Effector CD8-positive, alpha-beta T cell (primary cell): ENCODE measurements at places on chromosomes 2 and 18.

DNA sequence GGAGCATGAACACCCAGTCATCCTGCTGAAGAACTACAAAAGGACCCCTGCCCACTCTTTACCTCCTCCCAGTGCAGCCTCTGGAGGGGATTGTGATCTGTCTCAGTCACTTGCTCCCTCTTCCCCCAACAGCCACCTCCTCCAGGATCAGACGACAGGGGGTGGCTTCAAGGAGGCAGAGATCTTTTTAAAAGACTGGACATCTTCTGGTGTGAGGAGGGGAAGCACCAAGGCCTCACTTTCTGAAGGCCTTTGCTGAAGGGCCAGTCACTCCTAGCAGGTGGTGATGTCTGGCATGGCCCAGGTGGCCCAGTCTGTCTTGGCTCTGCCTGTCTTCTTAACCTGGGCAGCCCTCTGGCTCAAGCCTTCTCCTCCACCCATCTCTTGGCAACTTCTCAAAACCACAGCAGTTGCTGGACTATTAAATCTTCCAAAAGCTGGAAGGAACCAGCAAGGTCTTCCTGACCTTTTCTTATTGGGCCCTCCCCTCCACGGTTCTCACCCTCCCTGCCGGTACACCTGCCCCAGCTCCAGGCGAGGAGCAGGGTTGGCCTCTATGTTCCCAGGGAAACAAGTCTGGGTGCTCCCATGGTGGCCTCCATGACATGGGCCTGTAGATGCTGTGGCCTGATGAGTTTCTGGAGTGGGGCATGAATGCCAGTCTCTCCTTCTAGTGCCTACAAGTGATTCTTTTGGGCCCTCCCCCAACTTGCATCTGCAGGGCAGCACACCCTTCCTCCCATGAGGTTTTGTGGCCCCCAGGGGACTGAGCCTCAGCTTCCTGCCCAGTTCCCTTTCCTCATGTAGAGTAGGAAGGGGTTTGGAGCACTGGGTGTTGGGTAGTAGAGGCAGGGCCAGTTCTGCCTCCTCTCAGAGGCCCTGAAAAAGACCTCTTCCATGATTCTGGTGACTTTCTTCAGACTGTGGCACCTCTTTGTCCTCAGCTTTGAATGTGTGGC is 5.0 kb upstream of the ATP6V1B1 start:
- DNase-seq = no peak

- DNase-seq = no peak
Observed at GRCh38 chr2:237101118-237101979, 15.7 kb downstream of the COPS8 start.

- no peak for DNase-seq
Observed at GRCh38 chr2:37554155-37554510, 117.3 kb downstream of the CDC42EP3 start.

GRCh38 chr2:172740856-172741255 is 5.2 kb downstream of the RAPGEF4 start:
- no peak for DNase-seq

DNA sequence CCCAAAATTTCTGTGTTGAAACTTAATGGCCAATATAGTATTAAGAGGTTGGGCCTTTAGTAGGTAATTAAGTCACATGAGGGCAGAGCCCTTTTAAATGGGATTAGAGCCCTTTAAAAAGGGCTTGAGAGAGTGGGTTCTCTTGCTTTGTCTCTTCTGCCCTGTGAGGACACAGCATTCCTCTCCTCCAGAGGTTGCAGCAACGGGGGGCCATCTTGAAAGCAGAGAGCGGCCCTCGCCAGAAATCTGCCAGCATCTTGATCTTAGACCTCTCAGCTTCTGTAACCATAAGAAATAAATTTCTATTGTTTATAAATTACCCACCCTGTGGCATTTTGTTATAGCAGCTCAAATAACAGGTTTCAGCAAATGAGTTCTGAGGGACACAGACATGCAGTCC is 305.0 kb upstream of the LRP1B start:
- no peak for DNase-seq

- DNase-seq = no peak
Observed at GRCh38 chr18:56298935-56299334, 339.5 kb downstream of the TXNL1 start.

GRCh38 chr2:216758256-216759155 is 63.2 kb upstream of the IGFBP5 start:
- DNase-seq = no peak

GRCh38 chr18:2326999-2327398 is 244.3 kb downstream of the METTL4 start:
- no peak for DNase-seq

DNA sequence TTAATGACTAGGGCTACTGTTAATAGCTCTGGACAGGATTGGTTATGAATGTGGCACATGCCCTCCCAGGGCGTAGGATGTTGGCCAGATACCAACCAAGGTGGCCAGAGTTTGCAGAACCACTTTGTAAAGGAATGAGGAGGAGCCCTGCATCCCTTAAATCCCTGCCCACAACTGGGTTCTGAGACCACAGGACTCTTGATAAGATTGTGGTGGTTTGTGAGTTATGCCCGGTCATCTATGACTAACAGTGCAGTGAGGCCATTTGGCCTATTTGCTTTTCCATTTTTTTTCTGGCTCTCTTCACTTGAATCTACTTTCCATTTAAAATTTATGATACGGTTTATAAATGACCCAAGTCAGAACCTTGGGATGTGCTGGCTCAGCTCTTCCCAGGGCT is 294.5 kb downstream of the PRKCE start:
- no peak for DNase-seq

GRCh38 chr2:22788749-22789327 is 596.1 kb upstream of the KLHL29 start:
- no peak for DNase-seq

DNA sequence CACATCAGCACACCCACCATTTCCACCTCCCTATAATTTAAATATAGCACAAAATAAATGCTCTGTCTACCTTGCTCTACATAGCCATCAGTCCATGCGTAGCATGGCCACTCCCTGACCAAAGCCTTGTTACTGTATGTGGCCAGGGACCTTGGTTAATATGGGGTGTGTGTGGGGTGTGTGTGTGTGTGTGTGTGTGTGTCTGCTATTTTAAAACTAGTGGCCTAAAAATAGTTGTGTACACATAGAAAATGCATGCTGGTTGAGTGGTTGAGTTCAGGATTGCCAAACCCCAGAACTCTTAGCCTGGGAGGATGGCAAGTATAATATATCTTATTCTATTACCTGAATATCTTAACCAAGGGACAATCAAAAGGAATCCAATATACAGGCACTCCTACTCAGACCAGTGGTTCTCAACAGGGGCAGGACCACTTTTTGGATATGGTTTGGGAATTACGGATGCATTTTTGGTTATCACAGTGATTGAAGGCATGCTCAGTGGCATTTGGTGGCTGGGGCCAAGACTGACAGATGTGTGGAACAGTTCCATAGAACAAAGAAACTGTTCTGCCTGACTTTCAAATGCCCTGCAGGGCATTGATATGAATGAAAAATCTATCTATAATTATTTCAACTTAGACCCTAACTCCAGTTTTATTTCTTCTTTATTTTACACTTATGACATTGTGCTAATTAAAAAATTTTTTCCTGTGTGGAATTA is 72.3 kb upstream of the PSME4 start:
- DNase-seq = no peak

DNA sequence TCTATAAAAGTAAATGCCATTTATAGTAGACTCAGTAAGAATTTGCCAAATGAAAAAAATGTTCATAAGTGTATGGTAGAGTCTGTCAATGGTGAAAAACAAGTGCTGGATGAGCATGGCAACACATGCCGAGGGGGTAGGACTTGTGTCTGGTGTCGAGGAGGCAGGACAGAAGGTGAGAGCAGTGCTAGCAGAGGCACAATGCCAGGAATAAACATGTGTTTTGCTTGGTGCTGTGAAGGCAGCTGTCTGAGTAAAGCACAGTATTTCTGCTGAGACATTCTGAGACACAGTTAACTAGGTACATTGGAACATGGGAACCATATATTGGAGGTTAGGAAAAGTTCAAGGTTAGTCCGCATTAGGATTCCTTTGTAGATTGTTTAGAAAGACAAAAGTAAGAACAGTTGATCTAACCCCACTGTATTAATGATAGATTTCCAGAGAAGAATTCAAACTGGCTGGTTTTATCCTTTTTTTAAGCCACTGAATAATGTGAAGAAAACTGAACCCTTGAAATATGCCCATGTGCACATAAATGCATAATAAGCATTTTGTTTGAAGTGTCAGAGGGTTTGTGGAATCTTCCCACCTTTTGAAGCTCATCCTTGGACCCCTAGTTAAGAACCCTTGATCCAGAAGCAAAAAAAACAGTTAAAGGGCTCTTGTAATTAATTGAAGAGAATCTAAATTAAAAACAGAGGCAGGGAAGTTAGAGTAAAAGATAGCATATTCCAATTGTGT is 7.1 kb downstream of the RBM45 start:
- no peak for DNase-seq

- no peak for DNase-seq
Observed at GRCh38 chr2:190695739-190696138, 46.9 kb downstream of the NAB1 start.

- DNase-seq = no peak
Observed at GRCh38 chr2:203569677-203570316, 34.7 kb upstream of the RAPH1 start.

- DNase-seq = no peak
Observed at GRCh38 chr2:222240676-222241049, 58.1 kb downstream of the PAX3 start.

DNA sequence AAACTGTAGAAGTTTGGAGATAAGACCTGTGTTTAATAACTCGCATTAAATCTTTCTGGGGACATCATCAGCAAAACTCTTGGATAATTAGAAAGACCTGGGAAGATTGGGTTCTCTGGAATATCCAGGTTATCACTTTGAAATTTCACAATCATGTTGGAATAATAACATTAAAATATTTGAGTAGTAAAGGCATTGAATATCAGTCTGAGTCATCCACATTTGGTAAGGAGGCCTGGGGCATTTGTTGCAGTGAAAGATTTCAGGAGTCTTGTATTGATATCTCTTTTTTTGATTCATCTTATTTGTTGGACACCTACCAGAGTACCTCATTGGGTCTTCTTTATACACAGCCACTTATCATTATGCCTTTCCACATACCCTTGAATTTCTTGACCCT is 95.9 kb downstream of the EPB41L5 start:
- DNase-seq = no peak

- DNase-seq = no peak
Observed at GRCh38 chr2:96860065-96861029, 2.5 kb upstream of the ANKRD39 start.

GRCh38 chr18:22451796-22452195 is 34.1 kb upstream of the CTAGE1 start:
- no peak for DNase-seq

GRCh38 chr2:147621656-147622197 is 223.1 kb upstream of the ACVR2A start:
- no peak for DNase-seq

DNA sequence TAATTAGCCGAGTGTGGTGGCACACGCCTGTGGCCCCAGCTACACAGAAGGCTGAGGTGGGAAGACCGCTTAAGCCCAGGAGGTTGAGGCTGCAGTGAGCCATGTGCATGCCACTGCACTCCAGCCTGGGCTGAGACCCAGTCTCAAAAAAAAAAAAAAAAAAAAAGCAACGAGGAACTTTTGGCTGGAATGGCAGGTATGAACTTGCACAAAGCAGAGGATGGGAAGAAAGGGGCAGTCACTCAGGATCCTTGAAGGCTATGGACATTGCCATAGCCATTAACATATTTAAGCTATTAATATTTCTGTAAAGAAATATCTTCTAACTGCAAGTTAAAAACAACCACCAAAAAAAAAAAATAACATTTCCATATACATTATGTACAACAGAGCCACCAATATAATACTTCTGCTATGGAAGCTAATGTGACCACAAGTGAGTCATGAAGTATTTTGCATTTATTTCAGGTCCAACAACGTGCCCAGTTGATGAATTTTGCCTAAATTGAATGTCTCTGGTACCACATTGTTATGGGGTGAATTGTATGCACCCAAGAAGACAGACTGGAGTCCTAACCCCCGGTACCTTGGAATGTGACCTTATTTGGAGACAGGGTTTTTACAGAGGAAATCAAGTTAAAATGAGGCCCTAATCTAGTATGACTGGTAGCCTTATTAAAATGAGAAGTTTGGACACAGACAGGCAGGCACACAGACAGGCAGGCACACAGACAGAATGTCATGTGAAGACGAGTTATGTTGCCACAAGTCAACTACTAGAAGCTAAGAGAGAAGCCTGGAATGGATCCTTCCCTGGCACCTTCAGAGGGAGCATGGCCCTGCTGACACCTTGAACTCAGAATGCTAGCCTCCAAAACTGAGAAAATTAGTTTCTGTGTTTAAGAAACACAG is 102.8 kb downstream of the RBMS1 start:
- DNase-seq = no peak

DNA sequence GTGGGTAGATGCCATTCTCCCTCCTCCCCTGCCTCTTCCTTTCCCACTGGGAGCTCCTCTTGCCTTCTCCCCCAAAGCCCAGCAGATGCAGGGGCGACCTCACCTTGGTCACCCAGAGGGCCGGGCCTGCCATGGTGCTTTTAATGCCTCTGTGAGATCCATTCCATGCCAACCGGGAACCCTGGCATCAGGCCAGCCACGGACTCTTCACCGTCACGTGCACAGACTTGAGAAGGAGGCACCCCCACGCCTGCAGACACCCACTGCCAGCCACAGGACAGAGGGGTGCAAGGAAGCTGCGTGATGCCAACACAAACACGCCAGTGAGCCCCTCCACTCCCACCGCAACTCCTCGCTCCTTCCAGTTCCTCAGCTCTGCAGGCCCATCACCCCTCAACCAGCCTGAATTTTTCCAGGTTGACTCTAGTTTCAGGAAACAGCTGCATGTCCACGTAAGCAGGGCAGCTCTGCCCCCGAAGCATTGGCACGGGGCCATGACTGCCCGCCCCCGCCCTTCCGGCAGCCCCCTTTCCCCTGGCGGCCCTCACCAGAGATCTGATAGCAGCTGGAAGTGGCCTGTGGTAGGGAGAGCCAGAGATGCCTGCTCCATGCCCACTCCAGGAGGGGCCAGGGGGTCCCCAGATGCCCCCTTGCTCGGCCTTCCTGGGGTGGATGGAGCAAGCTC is 50.8 kb downstream of the DNMT3A start:
- no peak for DNase-seq

DNA sequence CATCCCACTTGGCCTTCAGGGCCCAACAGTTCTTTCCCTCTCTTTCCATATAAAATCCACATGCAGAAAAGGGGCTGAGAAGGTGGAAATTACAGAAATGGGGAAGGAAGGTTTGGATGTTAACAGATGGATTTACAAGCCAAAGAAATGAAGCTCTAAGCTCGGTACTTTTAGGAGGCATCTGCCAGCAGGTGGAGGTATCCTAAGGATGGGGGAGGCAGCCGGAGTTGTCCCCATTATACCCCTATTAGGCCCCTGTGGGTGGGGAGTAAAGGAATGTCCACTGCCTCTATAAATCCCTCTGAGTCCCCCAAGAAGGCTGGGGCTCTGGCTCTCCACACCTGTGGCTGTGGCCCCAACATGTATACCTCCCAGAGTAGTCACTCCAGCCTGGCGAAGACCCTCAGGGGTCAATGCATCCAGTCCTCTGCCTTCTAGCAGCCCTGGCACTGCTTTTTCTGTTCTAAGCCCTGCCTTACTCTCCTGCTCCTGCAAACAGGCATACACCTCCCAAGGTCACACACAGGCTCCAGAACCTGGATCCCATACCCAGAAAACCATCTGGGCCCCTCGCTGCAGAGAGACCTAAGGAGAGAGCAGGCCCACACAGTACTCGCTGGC is 1.2 kb downstream of the FBXO41 start:
- no peak for DNase-seq

GRCh38 chr2:185484602-185485001 is 254.0 kb upstream of the FSIP2 start:
- DNase-seq = no peak

- no peak for DNase-seq
Observed at GRCh38 chr2:85792783-85793441, 39.1 kb downstream of the ATOH8 start.
